EL (cell line): ENCODE measurements at places on chromosomes 12 and 14.

- no peak for DNase-seq
Measured at GRCh38 chr14:75254901-75255584, 23.6 kb upstream of the FOS start.

- DNase-seq = peak; percentile 60
Measured at GRCh38 chr14:75906680-75907280, 75.0 kb downstream of the TGFB3 start.

DNA sequence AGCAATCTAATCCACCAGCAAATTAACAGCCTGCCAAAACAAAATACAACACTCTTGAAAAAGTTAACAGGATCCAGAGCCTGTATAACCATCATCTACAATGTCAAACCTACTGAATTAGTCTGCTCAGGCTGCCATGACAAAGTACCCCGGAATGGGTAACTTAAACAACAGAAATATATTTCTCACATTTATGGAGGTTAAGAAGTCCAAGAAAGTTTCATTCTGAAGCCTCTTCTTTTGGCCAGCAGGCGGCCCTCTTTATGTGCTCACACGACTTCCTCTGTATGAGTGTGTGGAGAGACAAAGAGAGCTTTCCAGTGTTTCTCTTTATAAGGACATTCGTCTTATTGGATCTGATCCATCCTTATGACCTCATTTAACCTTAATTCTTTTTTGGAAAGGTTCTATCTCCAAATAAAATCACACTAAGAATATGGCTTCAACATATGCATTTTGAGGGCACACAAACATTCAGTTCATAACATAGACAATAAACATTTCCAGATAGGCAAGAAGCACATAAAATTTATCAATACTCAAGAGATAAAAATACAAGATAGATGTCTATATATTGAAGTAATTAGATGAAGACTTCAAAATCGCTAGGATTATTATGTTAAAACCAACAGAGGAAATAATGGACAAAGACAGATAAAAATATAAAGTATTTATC is 5.9 kb upstream of the RERG start:
- DNase-seq = peak; percentile 42

DNA sequence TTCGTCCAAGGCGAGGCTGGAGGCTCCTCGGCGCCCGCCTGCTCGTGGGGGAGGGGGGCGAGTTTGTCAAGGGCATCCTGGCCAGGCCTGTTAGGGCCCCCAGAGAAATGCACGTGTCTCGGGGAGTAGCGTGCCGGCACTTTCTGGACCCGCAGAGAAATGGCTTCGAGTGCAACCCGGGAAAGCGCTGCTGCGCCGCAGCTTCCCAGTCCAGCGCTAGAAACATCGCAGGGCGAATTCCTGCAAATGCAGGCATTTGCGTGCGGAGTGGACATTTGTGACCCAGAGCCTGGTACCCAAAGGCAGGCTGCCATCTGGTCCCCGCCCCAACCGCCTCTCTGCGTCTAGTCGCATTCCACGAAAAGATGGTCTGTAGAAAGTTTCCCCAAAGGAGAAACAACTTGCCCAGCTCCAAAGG is 756 bp downstream of the LGR5 start:
- peak; percentile 16 for DNase-seq

- DNase-seq = peak; percentile 35
Measured at GRCh38 chr12:75478116-75478794, 2.3 kb upstream of the GLIPR1 start.

DNA sequence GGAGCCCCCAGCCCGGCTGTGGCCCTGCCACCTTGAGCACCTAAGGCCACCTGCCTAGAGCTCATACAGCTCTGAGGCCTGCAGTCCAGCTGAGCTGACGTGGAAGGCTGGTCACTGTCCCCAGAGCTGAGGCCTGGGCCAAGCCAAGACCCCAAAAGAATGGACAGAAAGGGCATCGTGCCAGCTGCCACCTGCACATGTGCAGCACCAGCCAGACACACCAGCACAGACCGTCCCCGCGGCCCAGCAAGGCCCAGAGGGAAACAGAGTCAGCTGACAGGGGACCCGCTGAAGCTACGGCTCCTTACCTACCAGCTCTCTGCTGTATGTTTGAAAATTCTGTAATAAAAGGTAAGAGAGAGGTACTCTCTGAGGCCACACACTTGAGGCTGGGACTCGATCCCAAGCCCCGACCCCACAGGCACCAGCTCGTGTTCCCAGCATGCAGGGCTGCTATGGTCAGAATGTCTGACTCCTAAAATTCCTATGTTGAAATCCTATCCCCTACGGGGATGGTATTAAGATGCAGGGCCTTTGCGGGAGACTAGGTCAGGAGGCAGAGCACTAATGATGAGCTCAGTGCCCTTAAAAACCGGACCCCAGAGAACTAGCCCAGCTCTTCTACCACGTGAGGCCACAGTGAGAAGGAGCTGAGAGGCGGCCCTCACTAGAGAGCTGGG is 25.4 kb downstream of the BRF1 start:
- DNase-seq = peak; percentile 78

DNA sequence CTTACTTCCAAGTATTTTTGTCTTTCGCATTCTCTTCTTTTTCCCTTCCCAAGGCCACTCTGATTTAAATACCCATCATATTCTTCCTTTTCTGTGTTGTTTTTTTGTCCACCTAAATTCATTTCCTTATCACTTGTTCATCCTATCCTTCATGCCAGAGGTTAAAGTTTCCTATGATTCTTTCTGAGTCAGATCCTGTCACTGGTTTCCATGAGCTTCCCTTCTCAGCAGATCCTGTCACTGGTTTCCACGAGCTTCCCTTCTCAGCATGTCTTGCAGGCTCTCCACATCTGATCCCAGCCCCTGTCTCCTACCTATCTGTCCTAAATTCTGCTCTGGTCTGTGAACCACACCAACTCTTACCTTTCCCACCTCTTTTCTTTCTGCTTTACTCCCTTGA is 311.8 kb upstream of the RGS6 start:
- DNase-seq = peak; percentile 72

DNA sequence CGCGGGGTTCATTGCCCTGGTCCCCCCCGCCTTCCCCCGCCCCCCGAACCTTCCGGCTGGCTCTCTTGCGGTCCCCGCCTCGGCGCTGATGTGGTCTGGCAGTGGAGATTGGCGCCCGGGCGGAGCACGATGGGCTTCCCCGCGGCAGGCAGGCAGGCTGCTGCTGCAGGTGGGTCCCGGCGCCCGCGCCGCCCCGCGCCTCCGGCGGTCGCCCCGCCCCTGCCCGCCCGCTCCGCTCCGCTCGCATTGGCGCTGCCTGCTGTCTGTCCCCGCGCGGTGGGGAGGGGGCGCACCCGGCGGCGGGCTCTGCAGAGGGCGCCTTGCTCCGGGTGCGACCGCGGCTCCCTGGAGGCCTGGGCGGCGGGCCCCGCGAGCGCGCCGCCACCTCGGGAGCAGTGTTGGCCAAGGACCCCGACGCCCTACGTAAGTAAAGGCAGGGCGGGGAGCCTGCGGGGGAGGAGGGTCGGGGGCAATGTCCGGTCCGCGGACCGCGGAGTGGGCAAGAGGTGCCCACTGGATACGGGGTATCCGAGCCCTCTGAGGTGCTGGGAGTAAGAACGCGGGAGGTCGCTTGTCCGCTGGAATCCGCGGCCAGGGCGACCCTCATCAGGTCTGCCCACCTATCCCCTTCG is at the start of gene AKAP5:
AKAP5 (plus strand) TSS at position 309 of the 632 bp plus-strand sequence. CDS start 2,896 bp downstream, outside the sequence.
- DNase-seq = peak; percentile 54

- peak; percentile 16 for DNase-seq
Measured at GRCh38 chr14:81565441-81566290, 32.0 kb upstream of the SEL1L start.

DNA sequence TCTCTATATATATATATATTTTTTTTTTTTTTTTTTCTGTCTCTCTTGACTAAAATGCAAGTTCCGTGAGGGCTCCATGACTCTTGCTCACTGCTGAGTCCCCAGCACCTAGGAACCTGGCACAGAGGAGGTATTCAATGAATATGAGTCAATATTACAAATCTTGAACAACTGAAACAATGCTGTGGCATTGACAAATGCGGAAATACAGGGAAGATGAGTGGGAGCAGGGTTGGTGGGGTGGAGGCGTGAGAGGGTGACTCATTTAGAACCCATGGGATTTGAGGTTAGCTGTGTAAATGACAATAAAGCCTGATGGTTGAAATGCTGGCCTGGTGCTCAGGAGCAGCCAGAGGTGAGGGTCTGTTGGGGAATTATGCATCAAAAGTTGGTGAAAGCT is 121.7 kb upstream of the FUT8 start:
- peak; percentile 95 for DNase-seq

GRCh38 chr14:49621114-49621881 is 699 bp downstream of the MGAT2 start:
- peak; percentile 52 for DNase-seq

DNA sequence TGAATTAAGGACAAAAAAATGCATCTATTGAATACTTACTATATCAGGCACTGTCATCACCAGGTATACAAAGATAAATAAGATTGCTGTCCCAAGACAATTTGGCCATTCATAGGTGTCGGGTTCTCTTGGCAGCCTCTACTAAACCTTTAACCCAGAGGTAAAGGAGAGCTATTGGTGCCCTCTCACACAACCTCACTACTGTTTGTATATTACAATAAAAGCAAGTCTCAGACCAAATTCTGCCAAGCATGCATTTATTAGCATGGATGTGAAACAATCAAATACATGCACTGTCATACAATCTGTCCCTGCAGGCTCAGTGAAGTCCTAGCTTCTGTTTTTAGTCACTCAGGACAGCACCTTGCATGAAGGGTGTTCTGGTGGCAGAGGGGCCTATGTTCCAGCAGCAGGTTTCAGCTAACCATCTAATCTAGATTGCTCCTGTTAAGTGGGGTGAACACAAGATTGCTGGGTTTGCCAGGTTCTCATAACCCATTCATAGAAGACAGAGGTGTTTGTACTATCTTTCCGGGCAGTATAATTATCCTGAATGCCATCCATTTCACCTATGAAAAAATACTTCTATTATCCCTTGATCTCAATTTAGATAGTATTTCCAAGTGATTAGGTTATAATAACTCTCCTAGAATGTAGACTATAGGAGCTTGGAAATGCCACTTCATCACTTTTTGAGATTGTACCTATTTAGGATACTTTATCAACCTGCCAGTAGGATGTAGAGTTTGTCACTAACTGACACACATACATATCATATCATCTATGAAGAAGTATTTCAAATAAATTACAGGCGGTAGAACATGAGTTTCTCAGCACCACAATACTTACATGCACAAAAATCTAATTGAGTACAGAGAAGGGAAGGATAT is 254.0 kb upstream of the KRR1 start:
- DNase-seq = no peak

DNA sequence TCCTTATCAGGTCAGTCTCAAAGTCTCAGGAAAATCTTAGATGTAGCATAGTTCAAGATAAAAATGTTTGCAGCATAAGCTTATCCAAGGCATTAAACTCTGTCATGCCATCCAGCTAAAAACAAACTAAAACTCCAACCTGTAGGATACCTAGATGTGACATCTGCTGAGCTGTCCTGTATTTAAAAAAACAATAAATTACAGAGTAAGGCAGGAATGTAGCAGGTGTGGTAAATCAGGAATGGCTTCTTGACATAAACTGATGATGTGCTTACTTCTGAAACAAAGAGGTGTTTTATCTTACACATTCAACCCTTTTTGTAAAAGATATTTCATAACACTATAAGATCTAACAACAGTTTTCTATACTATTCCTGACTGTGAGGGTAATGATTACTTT is 30.6 kb upstream of the DLGAP5 start:
- DNase-seq = no peak

- DNase-seq = peak; percentile 10
Measured at GRCh38 chr12:91432089-91432488, 249.5 kb upstream of the DCN start.

GRCh38 chr12:75553398-75553797 is 42.0 kb upstream of the KRR1 start:
- DNase-seq = no peak

DNA sequence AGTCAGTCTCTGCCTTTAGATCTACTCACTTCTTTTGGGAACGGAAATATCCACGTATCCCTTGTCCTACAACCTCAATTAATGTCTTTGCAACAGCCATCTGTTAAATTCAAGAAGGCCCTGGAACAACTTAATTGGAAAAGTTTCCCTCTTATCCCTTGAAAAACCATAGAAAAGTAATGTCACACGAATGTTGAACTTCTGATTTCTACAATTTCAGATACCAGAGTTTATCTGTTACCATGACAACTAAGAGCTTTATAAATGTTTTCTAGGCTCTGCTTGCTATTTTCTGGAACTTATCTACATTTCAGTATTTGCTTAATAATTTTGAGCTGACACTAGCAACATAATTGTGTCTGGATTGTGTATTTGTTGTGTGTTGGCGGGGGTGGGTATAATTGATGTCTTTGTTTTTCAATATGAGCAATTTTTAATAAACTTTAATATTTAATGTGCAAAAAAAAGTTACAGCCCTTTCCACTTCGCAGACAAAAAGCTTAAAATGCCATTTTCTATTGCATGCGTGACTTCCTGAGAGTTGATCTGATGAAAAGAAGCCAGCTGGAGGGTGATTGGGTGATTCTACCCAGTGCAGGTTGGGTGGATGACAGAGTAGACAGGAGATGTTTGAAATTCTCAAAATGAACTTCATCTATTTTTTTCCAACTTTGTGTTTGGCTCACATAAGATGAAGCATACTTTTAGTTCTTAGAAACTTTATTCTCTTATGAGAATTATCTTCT is 11.8 kb upstream of the EDDM3A start:
- DNase-seq = no peak

DNA sequence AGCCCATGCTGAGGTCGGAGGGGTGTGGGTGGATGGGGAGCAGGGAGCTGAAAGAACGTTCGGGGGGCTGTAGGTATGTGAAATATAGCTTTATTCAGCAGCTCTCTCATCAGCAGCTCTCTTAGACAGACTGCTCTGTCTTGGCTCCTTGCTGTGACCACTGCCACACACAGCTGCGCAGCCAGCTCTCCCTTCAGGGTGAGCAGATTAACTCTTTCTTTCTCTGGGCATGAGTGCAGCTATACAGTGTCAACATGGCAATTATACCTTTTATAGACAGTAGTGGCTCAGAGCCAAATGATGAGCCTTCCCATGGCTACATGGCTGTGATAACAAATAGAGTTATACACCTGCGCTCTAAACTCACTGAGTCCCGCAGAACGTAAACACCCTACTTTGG is 137.7 kb upstream of the NEDD1 start:
- no peak for DNase-seq

GRCh38 chr14:22886500-22887259 is 3.7 kb downstream of the REM2 start:
- DNase-seq = peak; percentile 78
